ENCODE measurements at places on chromosomes 12 and 14.

- no peak for DNase-seq
Observed at GRCh38 chr12:131729254-131729955, 18.5 kb downstream of the SFSWAP start.

- DNase-seq: no peak
Observed at GRCh38 chr14:68463705-68464374, 329.0 kb downstream of the ZFP36L1 start.

DNA sequence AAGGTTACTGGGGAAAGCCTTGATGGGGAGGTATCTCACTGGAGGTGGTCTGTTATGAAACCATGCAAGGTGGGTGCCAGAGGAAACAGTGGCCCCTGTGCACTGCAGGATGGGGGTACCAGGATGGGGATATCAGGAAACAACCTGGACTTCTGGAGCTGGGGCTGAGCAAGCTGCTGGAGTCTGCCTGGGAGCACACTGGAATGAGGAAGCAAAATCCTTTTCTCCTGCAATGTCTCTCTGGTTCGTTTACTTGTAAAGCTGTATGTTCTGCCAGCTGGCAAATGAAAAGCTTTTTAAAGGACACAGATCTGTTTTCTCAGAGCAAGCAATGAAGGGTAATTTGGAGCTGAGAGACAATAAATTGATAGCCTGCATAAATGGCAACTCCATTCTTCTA lies 23.2 kb upstream of the SERPINA1 start:
- DNase-seq: no peak

- DNase-seq: no peak
Observed at GRCh38 chr14:95545515-95546168, 10.8 kb downstream of the GLRX5 start.

DNA sequence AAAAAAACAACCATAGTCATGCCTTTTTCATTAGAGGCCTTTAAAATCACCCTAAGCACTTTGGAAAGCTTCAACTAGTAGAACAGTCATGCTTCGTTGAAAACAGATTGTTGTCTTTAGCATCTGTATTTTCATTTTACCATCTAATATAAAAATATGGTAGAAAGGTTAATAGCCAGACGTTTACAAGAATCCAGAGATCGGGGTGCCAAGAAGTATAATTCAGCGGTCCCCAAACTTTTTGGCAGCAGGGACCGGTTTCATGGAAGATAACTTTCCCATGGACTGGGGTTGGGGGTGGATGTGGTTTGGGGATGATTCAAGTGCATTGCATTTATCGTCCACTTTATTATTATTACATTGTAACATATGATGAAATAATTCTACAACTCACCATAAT lies 138.4 kb downstream of the GLT1D1 start:
- no peak for DNase-seq

GRCh38 chr14:77574446-77575115 lies 41.9 kb downstream of the SPTLC2 start:
- no peak for DNase-seq

DNA sequence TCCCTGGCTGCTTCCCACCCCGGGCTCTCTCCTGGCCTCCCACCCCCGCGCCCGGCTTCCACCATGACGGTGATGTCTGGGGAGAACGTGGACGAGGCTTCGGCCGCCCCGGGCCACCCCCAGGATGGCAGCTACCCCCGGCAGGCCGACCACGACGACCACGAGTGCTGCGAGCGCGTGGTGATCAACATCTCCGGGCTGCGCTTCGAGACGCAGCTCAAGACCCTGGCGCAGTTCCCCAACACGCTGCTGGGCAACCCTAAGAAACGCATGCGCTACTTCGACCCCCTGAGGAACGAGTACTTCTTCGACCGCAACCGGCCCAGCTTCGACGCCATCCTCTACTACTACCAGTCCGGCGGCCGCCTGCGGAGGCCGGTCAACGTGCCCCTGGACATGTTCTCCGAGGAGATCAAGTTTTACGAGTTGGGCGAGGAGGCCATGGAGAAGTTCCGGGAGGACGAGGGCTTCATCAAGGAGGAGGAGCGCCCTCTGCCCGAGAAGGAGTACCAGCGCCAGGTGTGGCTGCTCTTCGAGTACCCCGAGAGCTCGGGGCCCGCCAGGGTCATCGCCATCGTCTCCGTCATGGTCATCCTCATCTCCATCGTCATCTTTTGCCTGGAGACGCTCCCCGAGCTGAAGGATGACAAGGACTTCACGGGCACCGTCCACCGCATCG lies 1.8 kb downstream of the KCNA1 start:
- no peak for DNase-seq

DNA sequence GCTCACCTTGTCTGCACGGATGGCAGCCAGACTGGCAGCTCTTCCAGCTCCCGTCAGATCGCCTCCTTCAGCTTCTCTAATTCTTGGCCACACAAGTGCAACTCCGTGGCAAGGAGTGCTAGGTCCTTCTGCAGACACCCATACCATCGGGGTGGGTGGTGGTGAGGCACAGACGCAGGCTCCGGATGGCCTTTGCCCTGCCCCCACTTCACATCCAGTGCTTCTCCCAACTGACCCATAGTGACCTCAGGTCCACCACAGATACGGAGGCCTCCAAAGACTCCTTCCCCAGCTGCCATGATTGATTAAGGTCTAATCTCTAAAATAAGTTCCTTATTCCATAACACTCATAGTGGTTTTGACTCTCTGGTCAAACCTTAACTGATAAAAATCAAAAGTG lies 19.9 kb upstream of the CD27 start:
- no peak for DNase-seq

Measured in activated CD8-positive, alpha-beta memory T cell treated with anti-CD3 and anti-CD28 coated beads for 1 hour (primary cell).